ENCODE measurements at places on chromosomes 13 and 19.
A peak's percentile ranks its signal among the peaks of the same experiment; 100 is the strongest.

DNA sequence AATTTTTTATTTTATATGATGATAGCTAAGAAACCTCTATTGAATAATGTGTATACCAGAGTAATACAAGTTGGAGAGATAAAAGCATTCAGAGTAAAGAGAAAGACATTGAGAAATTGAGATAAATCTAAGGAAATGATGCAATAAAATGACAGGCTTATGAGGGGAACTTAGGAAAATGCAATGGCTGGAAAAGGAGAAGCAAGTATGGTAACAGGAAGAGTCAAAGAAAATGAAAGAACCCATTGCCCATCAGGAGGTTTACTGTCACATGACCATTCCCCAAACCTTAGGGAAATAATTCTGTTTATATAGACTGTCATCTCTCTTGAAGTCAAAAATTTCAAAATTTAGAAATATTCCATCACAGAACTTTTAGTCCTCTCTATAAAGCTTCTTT, 808.0 kb upstream of the PRR20A start:
- DNase-seq = no peak

GRCh38 chr13:76129305-76130000, 493.3 kb downstream of the LMO7 start:
- no peak for DNase-seq

DNA sequence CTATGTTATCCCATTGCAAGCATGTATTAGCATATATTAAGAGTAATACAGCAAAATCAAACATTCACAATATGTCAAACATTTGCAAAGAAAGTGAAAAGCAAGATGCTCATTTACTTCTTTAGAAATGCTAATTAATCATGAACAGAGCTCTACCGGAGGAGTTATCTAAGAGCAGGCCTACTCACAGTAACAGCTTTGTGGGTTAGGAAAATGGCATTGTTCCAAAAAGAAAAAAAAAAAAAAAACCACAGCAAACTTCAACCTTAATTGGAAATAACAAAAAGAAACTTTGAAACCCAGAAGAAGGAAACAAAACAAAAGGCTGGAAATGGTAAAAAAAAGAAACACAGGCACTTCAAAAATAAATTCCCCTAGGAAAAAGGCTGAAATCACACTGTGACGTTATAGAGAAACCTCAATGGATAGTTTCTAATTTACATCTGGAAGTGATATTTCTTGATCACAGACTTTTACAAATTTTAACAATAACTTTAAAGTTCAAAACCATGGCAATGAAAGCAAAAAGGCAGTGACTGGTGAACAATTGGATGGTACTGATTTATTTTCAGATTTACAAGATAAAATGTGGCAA, 1236.8 kb upstream of the SPRY2 start:
- no peak for DNase-seq

DNA sequence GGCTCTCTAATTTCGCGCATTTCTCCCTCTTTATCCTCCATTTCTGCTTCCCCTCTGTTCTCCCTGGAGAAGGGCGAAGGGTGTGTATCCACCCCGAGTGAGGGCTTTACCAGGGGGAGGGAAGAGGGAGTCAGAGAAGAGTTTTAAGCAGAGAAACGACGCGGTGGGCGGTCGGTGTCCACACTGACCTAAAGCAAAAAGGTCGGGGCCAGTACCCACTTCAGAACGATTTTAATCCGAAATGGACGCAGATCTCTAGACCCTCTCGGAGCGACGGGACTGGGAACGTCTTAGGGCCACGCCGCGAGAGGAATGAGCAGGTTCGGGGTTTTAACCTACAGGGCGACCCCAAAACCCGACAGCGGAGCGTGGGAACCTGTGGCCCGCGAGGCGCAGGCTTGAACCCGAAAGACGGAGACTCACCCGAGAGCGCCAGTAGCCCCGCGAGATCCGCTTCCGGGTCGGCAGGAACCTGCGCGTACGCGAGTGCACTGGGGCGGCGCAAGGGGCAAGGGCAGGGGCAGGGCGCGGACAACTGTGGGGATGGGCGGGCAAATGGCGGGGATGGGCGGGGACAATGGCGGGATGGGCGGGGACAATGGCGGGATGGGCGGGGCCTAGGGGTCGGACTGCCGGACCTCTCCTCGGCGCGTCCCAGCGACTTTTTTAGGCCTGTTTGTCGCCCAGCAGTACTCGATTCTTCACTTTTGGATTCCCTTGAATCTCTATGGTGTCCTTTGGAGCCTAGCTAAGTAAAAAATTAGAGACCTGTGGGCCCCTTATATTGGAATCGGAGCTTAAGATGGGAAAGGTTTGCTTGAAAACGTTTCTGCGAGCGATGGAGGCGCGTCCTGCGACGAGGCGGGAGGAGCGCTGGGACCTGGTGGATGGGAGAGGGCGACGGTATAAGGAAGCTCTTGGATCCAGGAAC, at the start of gene ZNF677:
TSS of gene ZNF677 (minus strand) at position 463 of the 931 bp plus-strand sequence. CDS start 3,323 bp downstream, outside the sequence.
- peak; percentile 81 for DNase-seq

GRCh38 chr13:77386880-77387606, 60.1 kb upstream of the MYCBP2 start:
- no peak for DNase-seq

- no peak for DNase-seq
Observed at GRCh38 chr13:101406791-101407190, 9.5 kb downstream of the NALCN start.

DNA sequence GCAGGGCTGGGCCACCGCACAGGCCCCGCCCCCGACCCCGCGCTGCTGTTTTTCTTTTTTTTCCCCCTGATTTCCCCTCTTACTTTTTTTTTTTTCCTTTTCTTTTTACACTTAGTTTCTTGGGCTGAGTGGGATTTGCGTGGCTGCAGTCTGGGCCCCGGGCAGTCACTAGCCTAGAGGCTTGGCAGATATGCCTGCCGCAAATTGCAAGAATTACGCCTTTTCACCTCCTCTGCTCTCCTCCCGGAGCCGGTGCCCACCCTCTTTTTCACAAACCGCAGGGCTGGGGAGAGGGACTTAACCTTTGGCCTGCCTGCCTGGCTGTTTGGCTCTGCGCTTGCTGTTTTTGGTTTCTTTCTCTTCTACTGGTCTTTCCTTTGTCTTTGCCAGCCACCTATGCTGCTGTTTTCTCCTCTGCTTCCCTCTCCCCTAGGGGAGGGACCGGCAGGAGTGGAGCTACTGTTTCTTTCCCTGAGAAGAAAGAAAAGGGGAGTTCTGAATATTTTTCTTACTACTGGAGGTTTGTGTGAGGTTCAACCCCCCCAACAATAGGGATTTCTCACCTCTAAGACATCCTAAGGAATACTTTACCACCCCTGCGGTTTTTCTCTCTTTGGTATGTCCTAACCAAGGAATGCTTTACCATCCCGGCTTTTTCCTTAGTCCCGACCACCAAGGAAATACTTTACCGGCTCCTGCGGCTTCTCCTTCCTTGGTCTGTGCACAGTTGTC, 11.0 kb downstream of the ZNF552 start:
- DNase-seq = no peak

DNA sequence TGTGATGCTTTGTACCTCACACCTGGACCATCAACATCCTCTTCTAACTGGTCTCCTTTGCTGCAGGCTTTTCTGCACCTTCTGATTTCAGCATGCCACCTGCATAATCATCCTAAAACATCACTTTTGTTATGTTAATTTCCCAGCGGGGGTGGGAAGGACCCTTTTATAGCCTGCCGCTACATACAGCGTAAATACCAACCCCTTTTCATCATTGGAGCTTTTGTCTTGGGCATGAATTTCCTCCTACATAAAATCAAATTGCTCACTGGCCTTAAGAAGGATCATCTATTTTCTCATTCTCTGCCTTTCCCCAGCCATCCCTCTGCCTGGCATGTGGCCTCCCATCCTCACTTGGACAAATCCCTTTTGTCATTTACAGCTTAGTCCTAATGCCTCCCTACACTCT, 124.7 kb downstream of the RBM26 start:
- DNase-seq = no peak

DNA sequence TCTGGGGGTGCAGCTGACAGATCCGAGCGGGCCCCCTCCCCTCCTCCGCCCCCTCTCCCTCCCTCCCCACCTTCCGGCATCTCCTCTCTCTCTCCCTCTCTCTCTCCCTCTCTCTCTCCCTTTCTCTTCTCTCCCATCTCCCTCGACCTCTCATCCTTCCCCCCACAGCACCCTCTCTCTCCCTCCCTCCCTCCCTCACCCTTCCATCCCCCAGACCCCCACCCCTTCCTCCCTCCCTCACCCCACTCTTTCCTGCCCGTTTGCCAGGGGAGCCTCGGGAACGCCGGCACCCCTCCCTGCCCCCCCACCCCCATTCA, 666 bp downstream of the CELF5 start:
- DNase-seq = no peak

DNA sequence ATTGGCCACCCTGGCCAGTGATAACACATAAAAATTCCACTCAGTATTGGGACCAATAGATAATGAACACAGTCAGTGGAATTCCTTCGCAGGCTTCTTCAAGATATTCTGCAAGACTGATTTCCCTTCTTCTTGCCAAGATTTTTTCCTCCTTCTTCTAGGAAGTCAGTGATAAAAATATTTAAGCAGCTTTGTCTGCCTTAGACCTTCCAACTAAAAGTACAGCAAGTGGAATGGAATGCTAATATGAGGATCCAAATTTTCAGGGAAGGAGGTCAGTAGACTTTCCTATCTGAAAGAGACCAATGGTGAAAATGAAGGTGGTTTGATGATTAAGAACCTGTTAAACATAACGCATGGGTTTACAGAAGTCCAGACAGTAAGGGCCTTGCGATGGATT, 9.6 kb downstream of the STARD13 start:
- DNase-seq = no peak

DNA sequence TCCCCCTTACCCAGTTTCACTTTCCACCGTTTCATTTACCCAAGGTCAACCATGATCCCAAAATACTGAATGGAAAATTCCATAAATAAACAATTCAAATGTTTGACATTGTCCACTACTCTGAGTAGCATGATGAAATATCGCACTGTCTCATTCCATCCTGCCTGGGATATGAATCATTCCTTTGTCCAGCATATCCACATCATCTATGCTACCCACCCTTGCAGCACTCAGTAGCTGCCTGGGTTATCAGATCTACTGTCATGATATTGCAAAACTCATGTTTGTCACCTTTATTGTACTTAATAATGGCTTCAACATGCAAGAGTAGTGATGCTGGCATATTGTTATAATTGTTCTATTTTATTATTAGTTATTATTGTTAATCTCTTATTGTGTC, 263.9 kb upstream of the NBEA start:
- DNase-seq = no peak

DNA sequence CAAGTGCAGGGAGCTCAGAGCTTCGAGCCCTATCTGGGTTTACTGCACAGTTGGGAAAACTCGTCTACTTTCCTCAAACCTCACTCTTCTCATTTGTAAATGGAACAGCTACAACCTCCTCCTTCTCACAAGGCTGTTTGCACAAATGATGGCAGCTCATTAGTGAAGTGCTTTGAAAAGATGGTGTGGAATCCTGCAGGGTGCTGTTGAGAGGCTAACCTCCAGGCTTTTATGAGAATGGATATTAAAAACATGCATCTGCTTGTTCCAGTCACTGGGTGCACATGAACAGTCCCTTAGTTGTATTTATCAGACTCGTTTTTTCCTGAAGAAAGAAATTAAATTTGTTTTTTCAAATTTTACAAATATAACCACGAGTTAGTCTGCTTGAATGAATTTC, 36.6 kb downstream of the PCDH8 start:
- no peak for DNase-seq

GRCh38 chr19:39133431-39134270, 8.1 kb downstream of the PAK4 start:
- DNase-seq = no peak

GRCh38 chr19:11268783-11269267, 6.5 kb upstream of the DOCK6 start:
- no peak for DNase-seq

- no peak for DNase-seq
Observed at GRCh38 chr13:51596541-51596940, 12.3 kb downstream of the WDFY2 start.

DNA sequence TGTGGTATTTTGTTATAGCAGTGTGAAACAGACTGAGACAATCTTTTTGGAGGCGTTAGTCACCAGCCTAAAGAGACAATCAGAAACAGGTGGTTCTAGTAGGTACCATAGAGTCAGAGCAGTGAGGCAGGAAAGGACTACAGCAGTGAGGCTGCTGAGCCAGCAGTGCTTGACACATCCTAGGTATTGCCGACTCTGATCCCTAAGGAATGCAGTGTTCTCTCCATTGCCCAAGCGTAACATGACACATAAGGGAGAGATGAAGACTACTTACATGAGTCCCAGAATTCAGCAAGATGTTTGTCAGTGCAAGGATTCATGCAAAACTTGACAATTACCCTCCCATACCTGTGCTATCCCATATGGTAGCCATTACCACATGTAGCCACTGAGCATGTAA, 62.4 kb upstream of the XPO4 start:
- DNase-seq = no peak

DNA sequence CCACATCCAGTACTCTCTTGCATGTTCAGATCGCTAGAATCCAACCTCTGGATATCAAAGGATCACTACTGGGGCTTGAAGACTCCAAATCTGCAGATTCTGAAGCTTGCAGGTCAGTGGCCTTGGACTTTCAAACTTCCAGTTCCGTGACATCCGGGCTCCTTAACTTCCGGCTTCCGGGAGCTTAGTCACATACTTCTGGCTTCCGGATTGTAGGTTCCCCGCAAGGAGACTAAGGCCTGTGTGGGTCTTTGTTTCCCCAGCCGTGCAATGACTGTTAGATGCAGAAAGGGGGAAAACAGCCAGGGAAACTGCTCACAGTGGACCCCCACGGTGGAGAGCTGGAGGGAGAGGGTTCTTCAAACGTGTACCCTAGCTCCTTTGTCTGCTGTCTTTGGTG, 41.4 kb downstream of the ZNF333 start:
- DNase-seq = no peak

GRCh38 chr13:84439108-84439507, 556.8 kb upstream of the SLITRK1 start:
- no peak for DNase-seq

- peak; percentile 11 for DNase-seq
Observed at GRCh38 chr13:51122868-51123566, 11.9 kb upstream of the C13orf42 start.

DNA sequence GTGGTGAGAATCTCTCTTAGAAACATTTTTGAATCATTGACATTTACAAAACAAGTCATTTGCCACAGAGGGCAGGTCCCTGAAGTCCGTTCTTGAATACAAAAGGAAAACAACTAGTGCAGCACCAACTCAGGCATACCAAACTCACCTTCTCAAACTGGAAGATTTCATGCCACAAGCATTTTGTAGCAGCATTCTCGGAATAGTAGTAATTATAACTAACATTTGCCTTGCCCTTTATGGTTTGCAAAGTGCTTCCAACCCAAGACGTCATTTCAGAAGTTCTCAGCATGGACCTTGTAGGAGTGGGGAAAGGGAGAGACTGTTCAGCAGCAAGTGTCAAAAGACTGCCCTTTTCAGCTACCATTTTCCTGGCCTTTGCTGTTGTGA, 344.6 kb downstream of the RFC3 start:
- DNase-seq = no peak

DNA sequence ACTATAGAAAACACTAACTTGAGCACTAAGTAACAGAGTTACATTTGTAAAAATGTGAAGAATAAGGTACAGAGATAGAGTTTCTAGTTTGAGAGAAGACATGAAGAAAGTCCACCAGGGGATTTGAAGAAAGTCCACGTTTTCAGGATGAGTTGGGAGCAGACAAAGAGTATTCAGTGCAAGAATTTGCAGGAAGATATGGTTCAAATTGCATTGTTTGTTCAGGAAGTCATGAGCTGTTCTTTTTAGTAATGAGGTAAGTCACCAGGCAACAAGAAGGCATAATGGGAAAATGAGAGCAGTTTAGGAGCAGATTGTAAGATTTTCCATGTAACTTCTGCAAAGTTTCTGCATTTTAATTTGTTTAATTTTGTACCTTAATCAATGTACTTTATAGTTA, 618.0 kb downstream of the DACH1 start:
- DNase-seq = no peak
